ENCODE measurements at places on chromosomes 12 and 14. TPM values are rescaled to one million over a fixed set of nuclear protein-coding genes. Genes with fewer than 3 reads are reported as not detected.
A peak's percentile ranks its signal among the peaks of the same experiment; 100 is the strongest.

DNA sequence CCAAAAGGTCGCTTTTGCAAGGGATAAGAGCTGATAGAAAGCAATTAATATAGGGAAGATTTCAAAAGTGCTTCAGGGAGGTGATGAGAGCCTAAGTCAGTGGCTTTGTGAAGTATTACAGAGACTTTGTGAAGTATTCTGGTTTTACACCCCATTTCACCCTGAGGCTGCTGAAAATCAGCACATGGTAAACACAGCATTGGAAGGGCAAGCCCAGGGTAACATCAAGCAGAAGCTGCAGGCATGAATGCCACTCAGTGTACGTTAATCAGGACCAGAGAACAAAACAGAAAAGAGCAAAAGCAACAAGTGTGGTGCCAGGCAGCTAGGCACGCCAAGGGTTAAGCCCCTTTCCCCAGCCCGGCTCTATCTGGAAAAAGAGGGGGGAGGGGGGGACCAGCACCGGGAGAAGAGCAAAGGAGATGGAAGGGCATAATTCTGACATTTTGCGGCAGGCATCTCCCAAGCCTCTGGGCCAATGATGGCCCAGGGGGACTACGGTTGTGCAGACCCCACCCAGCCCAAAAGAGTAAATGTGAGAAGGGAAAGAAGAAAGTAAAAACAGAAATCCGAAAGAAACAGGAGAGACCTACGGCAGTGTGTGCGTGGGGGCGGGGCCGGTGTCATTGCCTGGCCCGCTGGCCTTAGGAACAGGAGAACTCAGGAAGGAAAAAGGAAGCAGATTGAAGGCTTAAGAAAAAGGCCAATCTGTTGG, 58.9 kb downstream of the DHRS2 start:
- no peak for DNase-seq
- H3K4me1 ChIP-seq = peaks cover 53% of the 10 kb centered on the region
- peak overlapping the region; percentile 31 for H3K4me3 ChIP-seq

DNA sequence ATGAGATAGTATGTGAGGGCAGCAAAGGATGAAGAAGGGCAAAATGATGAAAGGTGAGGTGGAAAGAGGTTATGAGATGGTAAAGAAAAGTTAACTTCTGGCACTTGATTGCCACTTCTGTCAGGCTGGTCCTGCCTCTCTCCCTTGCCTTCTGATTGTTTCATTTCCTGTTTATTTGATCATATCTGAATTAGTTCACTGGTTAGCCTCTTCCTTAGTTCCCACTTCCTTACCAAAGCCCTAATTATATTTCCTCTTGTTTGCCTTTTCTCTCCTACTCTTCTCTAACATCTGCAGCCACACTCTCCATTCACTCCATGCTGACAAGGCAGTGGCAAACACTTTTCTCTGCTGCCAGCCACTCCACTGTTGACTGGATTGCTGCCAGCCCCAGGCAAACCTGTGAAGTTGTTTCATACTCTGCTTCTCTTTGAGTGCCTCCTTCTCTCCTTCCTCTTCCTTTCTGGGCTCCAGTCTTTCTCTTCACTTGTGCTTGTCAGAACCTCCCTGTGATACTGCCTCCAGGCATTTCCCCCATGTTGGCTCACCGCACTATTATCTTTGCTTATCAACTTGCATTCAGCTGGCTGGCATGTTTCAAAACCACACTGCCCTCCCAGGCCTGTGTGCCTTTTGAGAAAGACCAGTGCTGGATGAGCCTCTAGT, 8.1 kb downstream of the PNP start:
- no peak overlapping the region for H3K4me3 ChIP-seq
- H3K27ac ChIP-seq = no peak overlapping the region
- H3K36me3 ChIP-seq = no peaks in the 10 kb centered on the region
- H3K27me3 ChIP-seq = no peaks in the 10 kb centered on the region
- H3K4me1 ChIP-seq = no peaks in the 10 kb centered on the region
- no peak for DNase-seq

GRCh38 chr12:63196168-63196567, 45.2 kb upstream of the AVPR1A start:
- peaks cover 4% of the 10 kb centered on the region for H3K27me3 ChIP-seq
- no peaks in the 10 kb centered on the region for H3K36me3 ChIP-seq
- H3K4me3 ChIP-seq = no peak overlapping the region
- DNase-seq = no peak
- no peaks in the 10 kb centered on the region for H3K4me1 ChIP-seq
- H3K27ac ChIP-seq = no peak overlapping the region

DNA sequence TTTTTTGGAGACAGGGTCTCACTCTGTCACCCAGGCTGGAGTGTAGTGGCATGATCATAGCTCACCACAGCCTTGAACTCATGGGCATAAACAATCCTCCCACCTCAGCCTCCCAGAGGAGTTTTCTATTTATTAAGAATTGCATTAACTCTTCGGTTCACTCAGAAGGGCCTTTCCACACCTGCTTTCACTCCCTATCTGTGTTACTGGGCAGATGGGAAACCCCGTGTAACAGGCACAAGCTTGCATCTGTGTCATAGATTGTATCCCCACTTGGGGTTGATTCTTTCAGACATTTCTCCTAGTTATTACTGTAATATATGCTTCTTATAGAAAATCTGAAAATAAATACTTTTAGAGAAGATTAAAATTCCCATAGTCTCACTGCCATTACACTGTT, 38.7 kb downstream of the STX2 start:
- no peaks in the 10 kb centered on the region for H3K36me3 ChIP-seq
- no peaks in the 10 kb centered on the region for H3K4me1 ChIP-seq
- H3K4me3 ChIP-seq = no peak overlapping the region
- DNase-seq = no peak

GRCh38 chr12:51970904-51971646, 19.6 kb downstream of the ACVR1B start:
- no peak for DNase-seq
- no peak overlapping the region for H3K4me3 ChIP-seq
- no peaks in the 10 kb centered on the region for H3K36me3 ChIP-seq
- H3K4me1 ChIP-seq = 0 out of 2 replicates have a peak, but pooled peaks cover 3% of the 10 kb centered on the region
- H3K27ac ChIP-seq = no peak overlapping the region
- no peaks in the 10 kb centered on the region for H3K27me3 ChIP-seq

DNA sequence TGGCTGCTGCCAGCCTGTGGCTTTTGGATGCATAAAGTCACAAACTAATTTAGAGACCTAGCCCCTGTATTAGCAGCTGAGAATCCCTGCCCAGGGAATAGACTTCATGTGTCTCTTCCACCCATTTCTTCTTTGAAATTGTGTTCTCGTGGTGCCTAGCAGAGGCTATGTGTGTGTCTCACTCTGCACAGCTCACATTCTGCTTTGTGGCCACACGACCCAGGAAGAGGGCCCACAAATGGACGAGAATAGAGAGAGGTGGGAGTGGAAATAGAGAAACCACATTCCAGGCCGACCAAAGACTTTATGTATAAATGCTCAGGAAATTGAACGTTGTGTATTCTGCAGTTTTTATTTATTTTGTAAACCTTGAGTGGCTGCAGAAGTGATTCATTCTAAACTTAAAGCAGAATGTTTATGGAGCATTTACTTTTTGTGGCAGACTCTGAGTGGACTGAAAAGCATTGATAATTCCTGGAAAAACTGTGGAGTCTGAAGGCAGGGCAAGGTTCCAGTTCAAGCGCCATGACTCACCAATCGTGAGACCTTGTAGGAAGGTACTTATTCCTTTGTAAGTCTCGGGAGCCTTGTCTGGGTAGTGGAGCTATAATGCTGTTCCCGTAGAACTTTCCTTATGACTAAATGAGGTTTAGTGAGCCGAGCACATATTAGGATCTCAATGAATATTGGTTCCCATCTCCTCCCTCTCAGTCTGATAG, 9.1 kb downstream of the B4GALNT3 start:
- peaks cover 4% of the 10 kb centered on the region for H3K4me1 ChIP-seq
- no peaks in the 10 kb centered on the region for H3K36me3 ChIP-seq
- no peak for DNase-seq
- no peak overlapping the region for H3K27ac ChIP-seq
- peaks cover 9% of the 10 kb centered on the region for H3K27me3 ChIP-seq

DNA sequence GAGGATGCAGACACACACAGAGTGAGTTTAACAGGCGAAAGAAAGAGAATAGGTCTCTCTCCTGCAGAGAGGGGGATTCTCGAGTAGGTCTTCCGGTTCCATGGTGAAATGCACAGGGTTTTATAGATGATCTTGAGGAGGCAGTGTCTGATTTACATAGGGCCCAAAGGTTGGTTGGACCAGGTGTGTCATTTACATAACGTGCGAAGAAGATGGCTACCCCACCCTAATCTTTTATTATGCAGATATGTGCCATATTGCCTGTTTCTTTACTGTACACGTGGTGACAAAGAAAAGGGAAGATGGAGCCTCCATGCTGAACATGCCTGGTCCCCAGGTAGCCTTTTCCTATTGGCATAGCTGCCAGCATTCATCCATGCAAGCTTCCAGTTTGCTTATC, 219.8 kb downstream of the CRADD start:
- H3K27me3 ChIP-seq = no peaks in the 10 kb centered on the region
- no peak overlapping the region for H3K27ac ChIP-seq
- no peaks in the 10 kb centered on the region for H3K36me3 ChIP-seq

- DNase-seq = no peak
- no peak overlapping the region for H3K27ac ChIP-seq
- H3K36me3 ChIP-seq = no peaks in the 10 kb centered on the region
- no peak overlapping the region for H3K4me3 ChIP-seq
These were observed 40.7 kb downstream of the BCL11B start for GRCh38 chr14:99231161-99231849.

- peaks cover 12% of the 10 kb centered on the region for H3K36me3 ChIP-seq
- no peak overlapping the region for H3K4me3 ChIP-seq
- DNase-seq = peak; percentile 66
These were observed 14.6 kb upstream of the PNMA1 start for GRCh38 chr14:73728717-73729330.

GRCh38 chr14:57818511-57818910, 47.4 kb downstream of the SLC35F4 start:
- no peak overlapping the region for H3K4me3 ChIP-seq
- H3K4me1 ChIP-seq = no peaks in the 10 kb centered on the region
- H3K27me3 ChIP-seq = no peaks in the 10 kb centered on the region
- H3K27ac ChIP-seq = no peak overlapping the region
- H3K36me3 ChIP-seq = no peaks in the 10 kb centered on the region

DNA sequence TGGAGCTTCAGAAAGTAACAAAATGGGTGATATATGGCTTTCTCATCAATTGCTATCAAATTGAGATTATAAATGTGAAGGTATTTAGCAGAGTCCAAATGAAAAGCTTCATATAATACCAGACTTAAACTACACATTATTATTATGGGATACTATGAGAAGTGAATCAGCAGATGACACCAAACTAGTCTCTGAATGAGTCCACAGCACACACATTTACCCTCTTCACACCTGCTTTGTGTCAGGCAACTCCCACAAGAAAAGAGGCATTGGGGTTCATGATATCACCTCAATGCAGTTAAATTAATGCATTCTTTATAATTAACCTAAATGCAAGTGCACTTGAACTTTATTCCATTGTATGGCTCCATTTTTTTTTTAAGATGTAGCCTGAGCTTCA, 330.5 kb downstream of the BCL11B start:
- H3K4me3 ChIP-seq = no peak overlapping the region
- DNase-seq = no peak
- no peaks in the 10 kb centered on the region for H3K4me1 ChIP-seq
- H3K36me3 ChIP-seq = no peaks in the 10 kb centered on the region
- H3K27ac ChIP-seq = no peak overlapping the region

DNA sequence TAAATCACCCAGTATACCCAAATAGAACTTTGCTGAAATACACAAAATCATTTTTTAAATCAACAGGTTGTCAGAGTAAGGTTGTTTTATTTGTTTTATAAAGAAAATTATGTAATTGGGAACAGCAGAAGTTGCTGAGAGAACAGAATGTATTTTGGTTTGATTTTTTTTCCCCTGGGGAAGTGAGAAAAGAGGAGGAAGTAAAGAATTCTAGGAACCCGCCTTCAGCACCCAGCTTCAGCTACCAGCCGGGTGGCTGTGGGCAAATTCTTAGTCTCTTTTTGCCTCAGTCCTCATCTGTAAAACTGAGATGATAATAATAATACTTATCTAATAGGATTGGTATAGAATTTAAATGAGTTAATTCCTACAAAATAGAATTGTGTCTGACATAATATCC, 119.4 kb downstream of the SRGAP1 start:
- no peaks in the 10 kb centered on the region for H3K4me1 ChIP-seq
- H3K36me3 ChIP-seq = no peaks in the 10 kb centered on the region
- 0 out of 2 replicates have a peak overlapping the region, but pooled peaks have one; percentile 18 for H3K27ac ChIP-seq
- H3K4me3 ChIP-seq = no peak overlapping the region

DNA sequence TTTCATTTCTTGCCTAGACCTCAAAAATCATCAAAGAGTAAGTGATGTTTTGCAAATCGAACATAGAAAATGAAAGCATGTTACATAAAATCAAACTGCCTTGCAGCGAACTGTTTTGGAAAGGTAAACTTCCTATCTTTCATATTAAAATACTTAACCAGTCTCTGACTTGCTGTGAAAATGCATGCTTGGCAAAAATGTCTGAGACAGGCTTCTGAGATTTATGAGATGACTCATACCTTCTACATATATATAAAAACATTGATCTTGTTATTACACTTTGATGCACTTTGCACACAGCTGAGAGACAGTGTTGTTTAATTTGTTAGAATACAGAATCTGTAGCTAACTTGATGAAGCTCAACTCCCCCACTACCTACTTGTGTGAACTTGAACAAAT, 179.1 kb downstream of the KITLG start:
- H3K4me1 ChIP-seq = peaks cover 23% of the 10 kb centered on the region
- H3K36me3 ChIP-seq = no peaks in the 10 kb centered on the region
- no peaks in the 10 kb centered on the region for H3K27me3 ChIP-seq

GRCh38 chr14:90204516-90204915, 51.8 kb upstream of the PSMC1 start:
- H3K4me1 ChIP-seq = no peaks in the 10 kb centered on the region
- H3K27ac ChIP-seq = no peak overlapping the region
- no peak for DNase-seq
- H3K36me3 ChIP-seq = no peaks in the 10 kb centered on the region
- no peak overlapping the region for H3K4me3 ChIP-seq
- peaks cover 27% of the 10 kb centered on the region for H3K27me3 ChIP-seq

GRCh38 chr14:102140027-102140749, 491 bp downstream of the WDR20 start:
- no peaks in the 10 kb centered on the region for H3K27me3 ChIP-seq
- peaks cover 31% of the 10 kb centered on the region for H3K4me1 ChIP-seq
- 0 out of 2 replicates have a peak, but pooled peaks cover 8% of the 10 kb centered on the region for H3K36me3 ChIP-seq
- peak overlapping the region; percentile 75 for H3K4me3 ChIP-seq

- DNase-seq = no peak
- H3K27ac ChIP-seq = no peak overlapping the region
- H3K27me3 ChIP-seq = peaks cover 5% of the 10 kb centered on the region
- no peaks in the 10 kb centered on the region for H3K4me1 ChIP-seq
- no peak overlapping the region for H3K4me3 ChIP-seq
- no peaks in the 10 kb centered on the region for H3K36me3 ChIP-seq
These were observed 9.9 kb downstream of the LGR5 start for GRCh38 chr12:71449373-71450070.

GRCh38 chr12:97597031-97597751, 134.6 kb downstream of the RMST start:
- H3K4me3 ChIP-seq = no peak overlapping the region
- H3K4me1 ChIP-seq = no peaks in the 10 kb centered on the region
- H3K27me3 ChIP-seq = no peaks in the 10 kb centered on the region
- DNase-seq = no peak
- no peak overlapping the region for H3K27ac ChIP-seq

The MAP4K5 gene
- total RNA-seq = 66.6 TPM

The TNFAIP2 gene
- total RNA-seq = 291 TPM

The SYCP3 gene
- not detected for total RNA-seq

The CELA1 gene
- 0.58 TPM for total RNA-seq

The USP5 gene
- total RNA-seq = 267 TPM

The SMIM41 gene
- not detected for total RNA-seq

The BDKRB2 gene
- total RNA-seq = 0.28 TPM

The PTPRR gene
- 12.2 TPM for total RNA-seq

The RPS6KL1 gene
- 3.4 TPM for total RNA-seq

The KRT73 gene
- not detected for total RNA-seq

The MANSC4 gene
- total RNA-seq = not detected

The CCDC85C gene
- 24.8 TPM for total RNA-seq

The GPHN gene
- 18.3 TPM for total RNA-seq

The ASIC1 gene
- total RNA-seq = 3.5 TPM

The ANKS1B gene
- total RNA-seq = not detected
